ENCODE measurements at places on chromosomes 6 and 20. TPM values are rescaled to one million over a fixed set of nuclear protein-coding genes. Genes with fewer than 3 reads are reported as not detected.

DNA sequence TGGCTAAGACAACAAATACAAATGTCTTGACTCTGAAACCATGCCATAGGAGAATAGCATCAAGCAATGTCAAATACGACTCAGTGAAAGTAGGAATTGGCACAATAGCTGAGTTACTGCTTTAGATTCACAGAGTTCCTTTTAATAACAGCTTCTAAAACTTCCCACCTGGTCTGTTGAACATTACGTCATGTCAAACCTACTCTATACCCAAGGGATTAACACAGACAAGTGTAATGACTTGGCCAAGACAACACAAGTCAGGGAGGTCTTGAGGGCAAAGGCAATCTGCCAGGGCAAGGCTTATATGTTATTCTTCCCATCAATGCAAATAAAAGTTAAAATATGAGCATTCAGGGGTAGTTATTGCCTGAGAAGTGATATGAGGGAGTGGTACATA is 265.1 kb upstream of the PRDM1 start:
- no peak for DNase-seq

DNA sequence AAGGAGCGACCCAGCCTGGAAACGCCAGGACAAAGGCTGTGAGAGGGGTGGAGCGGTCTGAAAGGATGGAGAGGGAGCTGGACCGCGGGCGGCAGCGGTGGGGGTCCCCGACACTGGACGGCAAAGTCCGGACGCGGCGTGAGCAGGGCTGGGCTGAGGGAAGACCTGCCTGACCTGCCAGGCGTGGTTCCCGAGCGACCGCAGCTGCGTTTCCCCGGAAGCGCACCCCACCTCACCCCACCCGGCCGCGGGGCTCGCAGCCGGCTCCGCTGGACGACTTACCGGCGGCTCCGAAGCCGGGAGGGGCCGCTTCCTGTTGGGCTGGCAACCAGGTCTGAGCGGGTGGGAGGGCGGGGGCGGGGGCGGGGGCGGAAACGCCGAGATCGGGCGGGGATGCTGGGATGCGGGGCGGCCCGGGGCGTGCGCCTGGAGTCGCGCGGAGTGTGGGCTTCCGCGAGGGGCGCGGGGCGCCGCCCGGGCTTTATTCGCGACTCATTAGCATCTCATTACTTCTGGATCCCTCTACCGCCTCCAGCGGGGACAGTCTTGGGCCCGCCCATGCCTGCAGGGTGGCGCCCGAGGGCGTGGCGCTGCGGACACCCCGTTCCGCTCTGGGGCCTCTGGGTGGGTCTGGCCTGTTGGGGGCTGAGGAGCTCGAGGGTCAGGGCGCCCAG is at the start of gene MICAL1:
Gene MICAL1, minus strand, starts transcription at position 336 of the 674 bp plus-strand sequence. CDS start 1,576 bp downstream, outside the sequence.
- peak; percentile 77 for DNase-seq

Gene BANF2
- total RNA-seq = not detected

Gene RSPO3
- total RNA-seq = 0.11 TPM

Gene MTHFD1L
- 65.7 TPM for total RNA-seq

GRCh38 chr6:81128671-81129070 is 623.8 kb downstream of the TENT5A start:
- DNase-seq = no peak

All from HT1080 (cell line).